ENCODE measurements at places on chromosomes 11 and 22. TPM values are rescaled to one million over a fixed set of nuclear protein-coding genes. Genes with fewer than 3 reads are reported as not detected.

The DLG2 gene
- 0.49 TPM for total RNA-seq

The NLRP6 gene
- total RNA-seq: not detected

The OR8A1 gene
- not detected for total RNA-seq

The ALDH3B2 gene
- not detected for total RNA-seq

The SEPTIN5 gene
- total RNA-seq: 5.0 TPM

The HYLS1 gene
- total RNA-seq: 7.7 TPM

The TMEM225 gene
- total RNA-seq: not detected

The RHOD gene
- 20.8 TPM for total RNA-seq

The CD6 gene
- under 0.01 TPM for total RNA-seq

The ZP1 gene
- not detected for total RNA-seq

The KIF18A gene
- 11.8 TPM for total RNA-seq

The OR51F1 gene
- not detected for total RNA-seq

The MS4A12 gene
- not detected for total RNA-seq

The PCNX3 gene
- total RNA-seq: 10.0 TPM

The AIFM3 gene
- total RNA-seq: not detected

The CATSPERZ gene
- 0.49 TPM for total RNA-seq

The KRTAP5-7 gene
- 0.16 TPM for total RNA-seq

The HOATZ gene
- not detected for total RNA-seq

The NPTXR gene
- total RNA-seq: 0.16 TPM

The CRYBA4 gene
- total RNA-seq: not detected

The BTBD18 gene
- total RNA-seq: not detected

The ZNF280B gene
- 0.88 TPM for total RNA-seq

The ANGPTL5 gene
- total RNA-seq: not detected

The ELMOD1 gene
- 0.31 TPM for total RNA-seq

The RRP7A gene
- 27.8 TPM for total RNA-seq

The RIBC2 gene
- total RNA-seq: 0.44 TPM

The FAM83F gene
- not detected for total RNA-seq

The TBX10 gene
- total RNA-seq: not detected

The OSBP2 gene
- total RNA-seq: 3.9 TPM

The LUZP2 gene
- under 0.01 TPM for total RNA-seq

The BLID gene
- 0.16 TPM for total RNA-seq

The CHRM1 gene
- not detected for total RNA-seq

The SMTNL1 gene
- not detected for total RNA-seq

The OR6A2 gene
- 0.16 TPM for total RNA-seq

The GLYAT gene
- total RNA-seq: not detected

The SHANK2 gene
- total RNA-seq: under 0.01 TPM

The CELSR1 gene
- total RNA-seq: 74.3 TPM

The OPCML gene
- total RNA-seq: 0.31 TPM

The CCDC87 gene
- total RNA-seq: under 0.01 TPM

The MEI1 gene
- 0.31 TPM for total RNA-seq

The OR5B2 gene
- total RNA-seq: not detected

The NAALADL1 gene
- total RNA-seq: 8.8 TPM

The NXPE4 gene
- total RNA-seq: not detected

The KDELR3 gene
- total RNA-seq: 16.7 TPM

The OR4D5 gene
- not detected for total RNA-seq

The C22orf42 gene
- total RNA-seq: not detected

The SLC6A5 gene
- total RNA-seq: not detected

The FOLR1 gene
- total RNA-seq: not detected

The EXPH5 gene
- 0.06 TPM for total RNA-seq

The KLHL35 gene
- total RNA-seq: 1.5 TPM

The TMEM86A gene
- 4.2 TPM for total RNA-seq

The TMPRSS5 gene
- 0.16 TPM for total RNA-seq

The SPATA19 gene
- total RNA-seq: not detected

The SYT12 gene
- not detected for total RNA-seq

The APOBEC3B gene
- 0.82 TPM for total RNA-seq

The TREH gene
- not detected for total RNA-seq

The CHST1 gene
- total RNA-seq: 19.3 TPM

The SLC22A6 gene
- not detected for total RNA-seq
